Stimulated activated CD8-positive, alpha-beta memory T cell treated with anti-CD3 and anti-CD28 coated beads, Interleukin-2, amount 100 ng/mL, for 48 hours (primary cell): ENCODE measurements at places on chromosomes 16 and 17.

- no peak for DNase-seq
These were observed 23.2 kb downstream of the TMEM186 start for GRCh38 chr16:8774208-8774607.

DNA sequence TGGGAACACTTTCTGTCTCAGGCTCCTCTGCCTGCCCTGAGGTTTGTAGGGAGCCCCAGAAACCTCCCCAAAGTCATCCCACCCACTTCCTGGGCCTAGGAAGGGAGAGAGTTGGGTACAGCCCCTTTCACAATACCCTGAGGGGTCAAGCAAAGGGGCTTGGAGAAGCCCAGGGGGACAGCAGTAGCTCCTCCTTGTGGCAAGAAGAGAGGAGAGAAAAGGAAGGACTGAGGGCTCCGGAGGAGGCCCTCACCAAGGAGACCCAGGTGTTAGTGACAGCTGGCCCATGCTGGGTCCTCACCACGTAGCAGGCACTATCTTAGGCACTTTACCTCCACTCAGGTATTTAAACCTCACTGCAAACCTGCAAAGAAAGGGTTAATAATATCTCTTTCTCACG is 112.8 kb downstream of the IRX5 start:
- no peak for DNase-seq

- DNase-seq = no peak
These were observed 1.2 kb downstream of the CCDC137 start for GRCh38 chr17:81667754-81668153.

GRCh38 chr17:9115214-9116191 is 94.2 kb downstream of the NTN1 start:
- DNase-seq = peak; percentile 47

GRCh38 chr17:751269-752001 is 629 bp downstream of the GEMIN4 start:
- DNase-seq = peak; percentile 25
